A549 (cell line): ENCODE measurements at places on chromosomes 3 and 15.

DNA sequence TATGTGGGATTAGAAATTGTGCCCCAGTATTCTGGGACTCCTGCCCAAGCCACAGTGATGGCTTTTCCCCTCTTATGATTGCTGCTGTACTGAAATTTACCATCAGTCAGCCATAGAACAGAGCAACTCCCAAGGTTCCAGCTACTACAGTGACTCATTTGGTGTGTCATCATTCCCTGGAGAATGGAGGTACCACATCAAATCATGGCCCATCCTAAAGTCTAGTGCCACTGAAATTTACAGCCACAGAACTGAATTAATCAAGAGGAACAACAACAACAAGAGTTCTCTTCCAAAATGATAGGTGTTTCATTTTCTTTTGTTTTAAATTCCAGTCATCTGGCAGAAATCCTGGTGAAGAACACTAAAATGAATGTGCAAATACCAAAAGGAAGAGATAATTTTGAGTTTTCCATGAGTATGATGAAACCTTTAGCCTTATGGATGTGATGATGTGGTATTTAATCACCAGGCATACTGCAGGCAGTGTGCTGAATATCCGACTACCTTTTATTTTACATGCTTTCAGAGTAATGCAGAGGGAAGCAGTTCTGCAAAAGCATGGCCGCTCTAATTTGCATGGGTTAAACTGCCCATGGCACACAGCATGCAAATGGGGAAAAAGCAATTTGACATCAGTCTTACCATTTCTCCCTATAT, 75.6 kb upstream of the SLC2A2 start:
- DNase-seq: no peak

- no peak for DNase-seq
Observed at GRCh38 chr15:67520321-67521028, 456 bp upstream of the C15orf61 start.

DNA sequence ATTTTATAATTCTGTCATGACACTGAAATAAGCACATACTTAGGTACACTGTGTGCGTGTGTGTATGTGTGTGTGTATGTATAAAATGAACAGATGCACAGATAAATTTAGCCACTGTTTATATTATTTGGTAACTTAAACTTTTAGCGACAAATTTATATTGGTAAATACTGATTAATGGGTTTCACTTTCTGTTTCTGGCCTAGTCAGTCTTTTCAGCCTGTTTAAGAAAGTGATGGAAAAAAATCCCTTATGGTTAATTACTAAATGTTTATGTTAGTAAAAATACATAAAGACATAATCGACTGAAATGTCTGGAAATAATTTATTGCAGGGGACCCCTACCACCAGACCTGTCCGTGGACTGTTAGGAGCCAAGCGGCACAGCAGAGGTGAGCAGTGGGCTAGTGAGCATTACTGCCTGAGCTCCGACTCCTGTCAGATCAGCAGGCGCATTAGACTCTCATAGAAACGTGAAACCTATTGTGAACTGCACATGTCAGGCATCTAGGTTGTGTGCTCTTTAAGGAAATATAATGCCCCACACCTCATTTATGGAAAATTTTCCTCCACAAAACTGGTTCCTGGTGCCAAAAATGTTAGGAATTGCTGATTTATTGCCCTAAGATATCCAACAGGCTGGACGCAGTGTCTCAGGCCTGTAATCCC, 717.4 kb downstream of the SI start:
- no peak for DNase-seq

- no peak for DNase-seq
Observed at GRCh38 chr15:100832149-100832942, 47.3 kb upstream of the ALDH1A3 start.

- DNase-seq: no peak
Observed at GRCh38 chr3:180351601-180352000, 250.4 kb upstream of the TTC14 start.

- no peak for DNase-seq
Observed at GRCh38 chr15:66655997-66656396, 46.0 kb upstream of the SMAD6 start.

DNA sequence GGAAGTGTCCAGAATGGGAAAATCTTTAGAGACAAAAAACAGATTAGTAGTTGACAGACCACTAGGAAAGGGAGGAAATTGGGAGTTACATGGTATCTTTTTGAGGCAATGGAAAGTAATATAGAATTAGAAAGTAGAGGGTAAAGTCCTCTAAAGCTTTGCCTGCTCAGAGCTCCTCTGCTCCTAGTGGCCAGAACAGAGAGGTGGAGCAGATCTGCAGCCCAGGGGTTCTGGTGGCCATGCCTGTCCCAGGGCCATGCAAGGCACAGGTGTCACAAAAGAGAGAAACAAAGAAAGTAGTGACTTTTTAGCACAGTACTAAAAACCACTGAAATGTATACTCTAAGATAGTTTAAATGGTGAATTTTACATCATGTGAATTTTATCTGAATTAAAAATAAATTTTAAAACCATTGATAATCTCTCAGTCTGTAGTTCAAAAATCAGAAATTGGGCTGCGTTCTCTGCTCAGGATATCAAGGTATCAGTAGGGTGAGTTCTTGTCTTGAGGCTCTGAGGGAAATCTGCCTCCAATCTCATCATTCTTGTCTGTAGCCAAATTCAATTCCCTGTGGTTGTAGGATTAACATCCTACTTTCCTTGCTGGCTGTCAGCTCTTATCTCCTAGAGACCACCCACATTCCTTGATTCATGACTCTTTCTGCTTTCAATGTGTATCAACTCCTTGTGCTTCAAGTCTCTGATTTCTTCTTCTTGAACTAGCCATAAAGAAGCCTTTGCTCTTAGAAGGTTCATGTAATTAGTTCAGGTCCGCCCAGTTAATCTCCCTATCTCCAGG, 23.6 kb downstream of the PYGO1 start:
- no peak for DNase-seq

- no peak for DNase-seq
Observed at GRCh38 chr15:77557144-77557543, 75.6 kb downstream of the LINGO1 start.

- DNase-seq: peak; percentile 75
Observed at GRCh38 chr3:102181175-102181920, 253.5 kb upstream of the ZPLD1 start.

- DNase-seq: no peak
Observed at GRCh38 chr3:99910752-99911290, 93.2 kb downstream of the CMSS1 start.

GRCh38 chr3:53883008-53883407, 1.1 kb upstream of the ACTR8 start:
- DNase-seq: no peak

DNA sequence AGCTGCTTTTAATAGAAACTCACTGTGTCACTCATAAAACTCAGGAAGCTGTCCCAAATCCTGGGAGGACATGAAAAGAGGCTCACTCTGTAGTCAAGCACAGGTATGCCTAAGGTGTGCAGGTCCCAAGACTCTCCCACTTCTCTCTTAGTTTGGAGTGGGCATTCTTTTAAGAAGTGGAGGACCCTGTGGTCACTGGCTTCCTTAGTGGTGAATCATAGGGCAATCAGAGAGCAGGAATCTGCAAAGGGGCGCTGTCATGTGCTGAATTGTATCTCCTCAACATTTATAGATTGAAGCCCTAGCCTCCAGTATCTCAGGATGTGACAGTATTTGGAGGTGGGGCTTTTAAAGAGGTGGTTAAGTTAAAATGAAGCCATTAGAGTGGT, 47.2 kb upstream of the ZBTB38 start:
- no peak for DNase-seq

DNA sequence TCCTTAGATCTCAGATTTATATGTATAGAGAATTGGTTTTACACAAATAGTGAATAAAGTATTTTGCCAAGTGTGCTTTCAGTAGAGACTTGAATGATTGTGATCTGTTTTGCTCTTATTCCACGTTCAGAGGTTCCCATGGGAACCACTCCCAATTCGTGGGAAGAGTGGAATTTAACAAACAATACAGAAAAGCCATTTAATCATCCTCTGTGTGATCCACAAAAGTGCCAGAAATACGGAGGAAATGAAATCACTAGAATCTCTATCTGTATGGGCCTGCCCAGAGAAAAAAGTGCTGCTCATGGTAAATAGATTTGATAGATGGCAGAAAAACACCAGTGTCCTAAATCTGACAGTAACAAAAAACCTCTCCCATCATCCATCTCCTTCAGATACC, 56.0 kb downstream of the CNTN4 start:
- no peak for DNase-seq

DNA sequence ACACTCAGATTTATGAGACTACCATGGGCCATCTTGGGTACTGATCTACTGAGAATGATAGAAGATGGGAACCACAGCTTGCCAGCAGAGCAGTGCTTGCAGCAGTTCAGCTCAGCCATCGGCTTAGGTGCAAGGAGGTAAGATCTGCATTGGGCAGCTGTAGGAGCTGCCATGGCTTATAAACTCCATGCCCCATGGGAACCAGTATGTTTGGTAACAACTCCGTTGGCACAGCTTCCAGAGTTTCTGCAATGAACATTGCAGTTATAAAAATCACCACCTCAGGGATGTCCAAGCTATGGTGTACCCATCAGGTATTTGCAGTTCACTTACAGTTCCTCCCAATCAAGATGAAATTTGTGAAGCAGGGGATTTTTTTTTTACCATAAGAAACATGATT, 299.1 kb upstream of the ROPN1 start:
- DNase-seq: no peak

DNA sequence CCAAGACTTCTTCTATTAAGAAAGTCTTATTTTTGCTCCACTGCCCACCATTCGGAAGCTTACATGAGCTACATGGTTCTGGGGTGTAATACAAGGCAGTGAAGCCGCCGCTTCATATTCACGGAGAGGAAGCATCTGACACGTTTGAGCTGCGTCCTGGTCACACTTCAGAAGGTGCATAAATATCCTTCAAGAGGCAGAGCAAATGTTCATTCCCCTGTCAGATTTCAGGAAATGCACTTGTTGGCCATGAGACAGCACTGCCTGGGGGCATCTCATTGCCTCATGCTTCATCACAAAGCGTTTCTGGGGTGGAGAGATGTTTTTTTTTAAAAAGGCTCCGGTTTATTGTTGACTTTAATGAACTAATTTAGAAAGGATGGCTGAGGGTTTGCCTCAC, 119.9 kb downstream of the CADPS start:
- DNase-seq: no peak

- DNase-seq: no peak
Observed at GRCh38 chr3:37787153-37787867, 74.4 kb upstream of the CTDSPL start.

- no peak for DNase-seq
Observed at GRCh38 chr3:43023066-43023465, 44.0 kb downstream of the GASK1A start.

DNA sequence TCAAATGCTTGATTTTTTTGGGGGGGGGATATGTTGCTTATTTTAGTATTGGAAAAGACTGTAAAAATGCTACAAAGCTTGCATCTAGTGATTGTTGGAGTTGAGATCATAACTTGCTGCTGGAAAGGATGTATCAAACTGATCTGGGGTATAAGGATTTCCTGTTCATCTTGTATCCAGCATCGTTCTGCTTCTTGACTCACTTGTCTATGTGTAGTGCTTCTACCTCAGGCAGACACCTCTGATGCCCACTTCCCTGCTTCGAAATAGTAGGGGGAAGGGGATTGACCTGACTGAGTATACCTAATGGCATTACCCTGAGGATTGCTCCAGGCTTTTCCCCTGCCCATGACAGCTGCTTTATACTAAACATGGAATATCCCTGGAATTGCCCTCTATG, 42.7 kb downstream of the STT3B start:
- DNase-seq: no peak

DNA sequence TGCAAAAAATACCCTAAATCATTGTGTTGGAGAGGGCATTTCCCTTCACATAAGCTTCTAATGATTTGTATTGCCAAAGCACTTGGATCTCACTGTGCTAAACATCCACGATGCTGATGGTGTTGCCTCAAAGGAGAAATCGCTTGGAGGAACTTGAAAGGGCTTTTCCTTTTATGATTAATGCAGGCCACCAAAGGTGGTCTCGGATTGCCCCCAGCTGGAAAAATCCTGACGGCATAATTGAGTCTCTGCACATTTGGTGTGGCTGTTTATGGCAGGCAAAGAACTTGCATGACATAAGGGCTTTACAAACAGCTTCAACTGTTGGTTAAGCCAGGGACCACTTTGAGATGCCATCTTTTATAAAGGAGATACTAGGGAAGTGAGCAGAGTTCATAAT, 664.0 kb upstream of the ADAMTS9 start:
- no peak for DNase-seq

DNA sequence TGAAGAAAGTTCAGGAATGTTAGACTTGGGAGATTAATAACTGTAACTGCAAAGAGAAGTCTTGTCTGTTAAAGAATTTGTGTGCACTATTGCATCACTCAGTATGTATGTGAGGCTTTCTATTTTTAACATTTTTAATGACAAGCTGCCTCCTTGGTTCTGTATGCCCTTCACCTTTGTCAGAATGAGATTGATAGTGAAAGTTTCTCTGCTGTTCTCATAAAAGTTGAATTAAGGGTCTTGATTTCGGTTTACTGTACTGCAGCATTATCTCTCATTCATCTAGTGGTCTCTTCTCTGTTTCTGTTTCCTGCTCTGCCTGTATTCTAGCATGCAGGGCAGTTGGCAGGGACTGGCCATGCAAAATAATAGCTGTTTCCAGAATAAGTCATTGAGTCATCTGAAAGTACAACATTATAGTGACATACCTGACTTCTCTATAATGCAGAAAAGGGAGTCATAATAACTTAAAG, 454.9 kb downstream of the IL5RA start:
- DNase-seq: no peak

- no peak for DNase-seq
Observed at GRCh38 chr15:57224664-57225063, 151.6 kb upstream of the CGNL1 start.

DNA sequence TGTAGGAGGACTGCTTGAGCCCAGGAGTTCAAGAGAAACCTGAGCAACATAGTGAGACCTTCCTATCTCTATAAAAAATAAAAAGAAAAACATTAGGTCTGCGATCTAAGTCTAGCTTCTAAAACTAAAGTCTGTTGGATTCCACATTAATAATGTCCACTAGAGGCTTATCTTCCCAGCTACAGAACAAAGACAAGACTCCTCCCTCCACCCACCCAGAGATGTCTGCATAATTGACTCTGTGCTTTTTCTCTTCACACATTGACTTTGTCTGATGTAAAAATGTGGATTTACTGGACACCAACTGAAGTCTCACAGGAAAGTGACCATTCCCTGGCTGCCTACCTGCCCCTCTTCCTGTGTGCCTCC, 91.8 kb downstream of the ATP10A start:
- no peak for DNase-seq

GRCh38 chr3:111594205-111594604, 941 bp downstream of the ZBED2 start:
- DNase-seq: no peak

GRCh38 chr3:169146179-169146665, 517.3 kb downstream of the MECOM start:
- DNase-seq: peak; percentile 24

GRCh38 chr3:178456621-178457285, 79.5 kb upstream of the KCNMB2 start:
- no peak for DNase-seq

- DNase-seq: peak; percentile 95
Observed at GRCh38 chr15:89119489-89120478, 31.5 kb downstream of the ABHD2 start.
